A549 treated with CpdA at 1 μM for 4 hours (cell line): ENCODE measurements at places on chromosomes 12 and 14. TPM values are rescaled to one million over a fixed set of nuclear protein-coding genes. Genes with fewer than 3 reads are reported as not detected.

Gene MORN3
- 0.07 to 0.39 TPM (median 0.17 TPM) in 4 of 5 replicates, not detected in the other for total RNA-seq

Gene GZMH
- not detected in 5 replicates for total RNA-seq

Gene PLD4
- 0.13 to 0.39 TPM (median 0.21 TPM) in 5 replicates for total RNA-seq

Gene PTCSC3
- not detected in 5 replicates for total RNA-seq

Gene LMNTD1
- total RNA-seq: not detected in 5 replicates

Gene FAM181A
- total RNA-seq: not detected in 5 replicates

Gene HOXC12
- not detected in 5 replicates for total RNA-seq

Gene LRFN5
- not detected in 5 replicates for total RNA-seq

Gene TGFB3
- 0.83 to 1.4 TPM (median 0.92 TPM) in 5 replicates for total RNA-seq

Gene CLEC7A
- not detected in 5 replicates for total RNA-seq

Gene KCNC2
- not detected in 5 replicates for total RNA-seq

Gene FAM90A1
- total RNA-seq: 0.06 to 0.14 TPM (median 0.09 TPM) in 4 of 5 replicates, not detected in the other

Gene KLRK1
- total RNA-seq: not detected in 5 replicates

Gene KLRG1
- total RNA-seq: 1.1 to 2.1 TPM (median 1.4 TPM) in 5 replicates

Gene EVL
- total RNA-seq: 18.7 to 29.0 TPM (median 20.6 TPM) in 5 replicates

Gene KRT81
- total RNA-seq: 2,679 to 3,731 TPM (median 3,430 TPM) in 5 replicates
